ENCODE measurements at places on chromosomes 3 and 15. TPM values are rescaled to one million over a fixed set of nuclear protein-coding genes. Genes with fewer than 3 reads are reported as not detected.

DNA sequence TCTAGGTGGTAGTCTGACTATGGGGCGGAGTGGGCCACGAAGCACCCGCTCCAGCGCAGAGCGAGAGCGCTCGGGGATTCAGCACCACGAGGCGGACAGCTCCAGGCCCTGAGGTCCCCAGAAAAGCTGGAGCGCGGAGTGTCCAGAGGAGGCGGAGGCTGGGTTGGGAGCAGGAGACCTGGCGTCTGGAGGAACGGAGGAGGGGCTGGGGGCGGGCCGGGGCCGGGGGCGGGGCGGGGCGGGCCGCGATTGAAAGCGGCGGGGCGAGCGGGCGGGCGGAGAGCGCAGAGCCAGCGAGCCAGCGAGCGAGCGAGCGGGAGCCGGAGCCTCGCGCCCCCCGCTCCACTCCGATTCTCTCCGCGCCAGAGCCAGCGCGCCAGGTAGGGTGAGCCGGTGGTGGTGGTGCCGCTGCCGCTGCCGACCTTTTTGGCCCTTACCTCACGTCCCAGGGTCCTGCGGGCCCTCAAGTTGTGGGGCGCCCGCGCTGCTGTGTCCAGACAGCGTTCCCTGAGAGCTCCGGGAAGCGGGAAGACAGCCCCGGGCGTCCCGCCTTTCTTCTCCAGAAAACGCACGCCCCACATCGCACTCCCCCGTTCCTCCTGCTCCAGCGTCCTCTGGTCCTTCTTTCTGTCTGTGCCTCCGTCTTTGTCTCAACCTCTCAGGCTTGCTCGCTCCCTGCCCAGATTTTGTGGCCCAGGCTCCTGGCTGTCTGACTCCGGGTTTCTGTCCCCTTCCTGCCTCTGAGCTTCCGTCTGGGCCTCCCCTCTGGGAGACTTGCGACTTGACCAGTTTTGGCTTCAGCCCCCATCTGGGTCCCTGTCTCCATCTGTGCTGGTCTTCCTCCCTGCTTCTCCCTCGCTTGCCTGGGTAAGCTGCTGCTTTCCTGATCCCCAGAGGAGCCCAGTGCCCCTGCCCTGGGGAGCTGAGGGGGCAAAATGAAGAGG is at the start of gene GRM2:
GRM2 (plus strand) TSS at position 281 of the 944 bp plus-strand sequence. CDS start 1,916 bp downstream, outside the sequence.
- no peak for DNase-seq

DNA sequence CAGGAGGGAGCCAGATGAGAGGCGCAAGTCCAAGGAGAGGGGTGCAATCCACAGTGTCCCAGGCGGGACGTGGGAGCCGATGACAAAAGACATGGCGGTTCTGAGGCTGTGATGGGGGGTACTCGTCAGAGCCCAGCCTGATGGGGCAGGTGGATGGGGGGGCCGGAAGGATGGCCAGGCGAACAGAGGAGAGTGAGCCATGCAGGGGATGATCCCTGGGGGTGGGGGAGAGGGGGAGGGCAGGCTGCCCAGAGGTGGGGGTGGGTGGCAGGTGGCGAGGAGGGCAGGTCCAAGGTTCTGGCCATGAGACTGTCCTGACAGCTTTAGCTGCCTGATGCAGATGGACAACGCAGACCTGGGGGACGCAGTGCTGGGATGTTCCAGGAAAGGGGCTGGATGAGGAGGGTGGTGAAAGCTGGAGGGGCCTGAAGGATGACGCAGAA is 8.9 kb upstream of the CSPG4 start:
- DNase-seq: no peak

The MEX3B gene
- 1.9 TPM for total RNA-seq

GRCh38 chr3:118146658-118147375 is 887.8 kb downstream of the IGSF11 start:
- DNase-seq: no peak

DNA sequence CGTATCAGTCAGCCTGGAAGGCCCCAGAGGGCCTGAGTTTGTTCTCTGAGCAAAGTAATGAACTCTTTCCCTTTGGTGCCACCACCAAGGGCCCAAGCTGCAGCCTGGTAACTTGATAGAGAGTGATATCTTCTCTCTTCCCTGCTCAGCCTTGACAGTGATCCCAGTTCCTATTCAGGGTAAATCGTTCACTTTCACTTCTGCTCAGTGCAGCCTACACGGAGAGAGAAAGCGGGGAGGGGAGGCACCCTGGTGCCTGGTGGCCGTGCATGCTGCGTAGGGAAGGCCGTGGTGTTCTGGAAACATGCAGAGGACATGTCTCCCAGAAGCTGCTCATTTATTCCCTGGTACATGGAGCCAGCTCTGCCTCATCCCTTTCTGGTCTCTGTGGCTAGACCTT is 54.9 kb downstream of the KIF9 start:
- DNase-seq: no peak

Measured in tibial nerve (tissue), 4 donors.